ENCODE measurements at places on chromosomes 4 and X. TPM values are rescaled to one million over a fixed set of nuclear protein-coding genes. Genes with fewer than 3 reads are reported as not detected.

The XAGE1A gene
- total RNA-seq = not detected

The GRID2 gene
- total RNA-seq = 0.10 TPM

The CCDC120 gene
- 0.98 TPM for total RNA-seq

The CT45A10 gene
- total RNA-seq = not detected

The SCRG1 gene
- 3.6 TPM for total RNA-seq

The BRCC3 gene
- 14.3 TPM for total RNA-seq

The DSPP gene
- total RNA-seq = not detected

The HS6ST2 gene
- total RNA-seq = not detected

The NKX6-1 gene
- total RNA-seq = 0.13 TPM

The GPR78 gene
- total RNA-seq = 0.78 TPM

The STOX2 gene
- total RNA-seq = 1.1 TPM

The SLC39A8 gene
- total RNA-seq = 3.1 TPM

The TLR6 gene
- 0.50 TPM for total RNA-seq

The CXCL8 gene
- 23.3 TPM for total RNA-seq

The SFRP2 gene
- total RNA-seq = 0.13 TPM

The TMPRSS11B gene
- total RNA-seq = not detected

The DKK2 gene
- not detected for total RNA-seq

The MAP7D2 gene
- total RNA-seq = 0.07 TPM

The NKX1-1 gene
- total RNA-seq = not detected

The TLR3 gene
- 3.1 TPM for total RNA-seq

The NAP1L3 gene
- 8.3 TPM for total RNA-seq

The FSTL5 gene
- total RNA-seq = not detected

The MSANTD1 gene
- total RNA-seq = 0.83 TPM

The ESX1 gene
- not detected for total RNA-seq

The MAOB gene
- 4.2 TPM for total RNA-seq

The MAGEA10 gene
- not detected for total RNA-seq

The ARHGAP36 gene
- not detected for total RNA-seq

The PDZD4 gene
- total RNA-seq = 0.33 TPM

The SMARCA1 gene
- 70.9 TPM for total RNA-seq

The CRMP1 gene
- total RNA-seq = under 0.01 TPM

The C1QTNF7 gene
- 0.91 TPM for total RNA-seq

The TRIM60 gene
- total RNA-seq = not detected

The YY2 gene
- total RNA-seq = 4.0 TPM

The CEP135 gene
- 6.3 TPM for total RNA-seq

The CXCL3 gene
- 1.5 TPM for total RNA-seq

The DMRTC1B gene
- total RNA-seq = not detected

The TMEM150C gene
- total RNA-seq = 0.53 TPM

The L1CAM gene
- 4.6 TPM for total RNA-seq

The IL9R gene
- not detected for total RNA-seq
